ENCODE measurements at places on chromosomes 7 and 10.
A peak's percentile ranks its signal among the peaks of the same experiment; 100 is the strongest.

DNA sequence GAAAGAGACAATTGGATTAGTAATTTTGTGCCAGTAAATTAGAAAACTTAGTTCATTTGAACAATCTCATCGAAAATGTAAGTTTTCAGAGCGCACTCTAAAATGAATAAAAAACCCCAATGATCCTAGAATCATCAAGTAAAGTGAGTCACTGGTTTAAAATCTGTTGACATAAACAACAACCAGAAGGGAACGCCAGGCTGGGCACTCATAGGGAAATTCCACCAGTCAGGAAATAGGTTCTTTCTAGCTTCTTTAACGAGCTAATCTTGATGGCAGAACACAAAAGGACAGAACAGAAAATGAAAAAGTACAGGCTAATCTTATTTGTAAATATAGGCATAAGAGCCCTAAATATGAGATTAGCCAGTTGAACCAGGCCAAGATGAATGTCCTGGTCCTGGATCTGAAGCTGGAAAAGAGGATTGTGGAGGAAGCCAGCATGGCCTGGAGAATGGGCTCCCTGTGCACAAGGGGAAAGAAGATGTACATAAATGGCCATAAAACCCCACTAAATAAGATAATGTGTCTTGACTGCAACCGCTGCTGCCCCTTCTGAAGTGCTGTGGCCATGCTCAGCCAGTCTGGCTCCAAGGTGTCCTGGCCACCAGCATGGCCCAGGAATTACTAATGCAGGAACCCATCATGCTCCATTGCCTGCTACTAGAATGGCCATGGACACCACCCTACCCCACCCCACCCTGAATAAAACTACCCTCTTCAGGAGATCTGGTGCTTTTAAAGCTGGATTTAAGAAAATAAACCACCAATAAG, 114.0 kb downstream of the WDFY4 start:
- no peak for DNase-seq

- no peak for DNase-seq
Measured at GRCh38 chr7:3657206-3657605, 356.2 kb downstream of the SDK1 start.

- DNase-seq = no peak
Measured at GRCh38 chr7:120089968-120090367, 183.0 kb upstream of the KCND2 start.

DNA sequence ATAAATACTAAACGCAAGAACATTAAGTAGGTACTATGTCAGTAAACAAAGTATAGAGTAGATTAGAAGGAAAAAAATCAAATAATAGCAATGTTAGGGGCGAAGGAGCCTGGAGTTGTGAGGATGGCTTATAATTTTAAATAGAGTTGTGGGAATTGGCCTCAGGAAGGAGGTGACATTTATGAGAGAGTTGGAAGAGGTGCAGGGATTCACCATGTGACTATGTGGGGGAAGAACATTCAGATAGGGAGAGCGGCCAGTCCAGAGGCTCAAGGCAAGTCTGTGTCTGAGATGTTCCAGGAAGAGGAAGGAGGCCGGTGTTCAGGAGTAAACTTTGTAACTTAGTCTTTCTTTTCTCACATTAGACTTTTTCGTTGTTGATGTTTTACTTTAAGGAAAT, 778.6 kb upstream of the C7orf33 start:
- no peak for DNase-seq

DNA sequence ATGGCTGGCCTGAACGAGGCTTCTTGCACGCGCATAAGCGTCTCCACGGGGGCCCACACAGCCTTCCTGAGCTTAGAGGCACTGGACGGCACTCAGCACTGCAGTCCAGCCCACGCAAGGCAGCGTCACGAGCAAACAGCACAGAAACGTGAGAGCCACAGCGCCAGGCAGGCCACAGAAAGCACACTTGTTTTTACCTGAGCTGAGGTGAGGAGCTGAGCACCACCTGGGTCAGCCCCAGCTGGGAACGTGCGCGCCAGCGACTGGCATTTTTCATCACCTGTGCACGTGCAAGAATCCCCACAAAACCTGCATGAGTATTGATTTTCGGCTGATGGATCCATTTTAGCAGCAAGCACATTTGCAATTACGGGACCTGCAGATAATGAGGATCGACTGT, 26.7 kb downstream of the IQCE start:
- DNase-seq = no peak

DNA sequence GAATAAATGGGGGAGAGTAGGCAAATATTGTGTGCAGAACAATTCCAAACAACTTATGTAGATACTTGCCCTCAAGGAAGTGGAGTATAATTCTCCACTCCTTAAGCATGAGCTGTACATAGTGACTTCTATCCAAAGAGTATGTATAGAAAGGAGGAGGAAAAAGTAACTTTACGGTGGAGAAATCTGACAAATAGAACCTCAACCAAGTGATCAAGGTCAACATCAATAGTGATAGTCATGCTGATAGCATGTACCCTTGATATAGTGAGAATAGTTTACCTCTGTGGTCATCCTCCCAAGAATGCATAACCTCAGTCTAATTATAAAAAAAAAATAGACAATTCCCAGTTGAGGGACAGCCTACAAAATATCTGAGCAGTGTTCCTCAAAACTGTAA, 89.1 kb upstream of the NANOS1 start:
- no peak for DNase-seq

DNA sequence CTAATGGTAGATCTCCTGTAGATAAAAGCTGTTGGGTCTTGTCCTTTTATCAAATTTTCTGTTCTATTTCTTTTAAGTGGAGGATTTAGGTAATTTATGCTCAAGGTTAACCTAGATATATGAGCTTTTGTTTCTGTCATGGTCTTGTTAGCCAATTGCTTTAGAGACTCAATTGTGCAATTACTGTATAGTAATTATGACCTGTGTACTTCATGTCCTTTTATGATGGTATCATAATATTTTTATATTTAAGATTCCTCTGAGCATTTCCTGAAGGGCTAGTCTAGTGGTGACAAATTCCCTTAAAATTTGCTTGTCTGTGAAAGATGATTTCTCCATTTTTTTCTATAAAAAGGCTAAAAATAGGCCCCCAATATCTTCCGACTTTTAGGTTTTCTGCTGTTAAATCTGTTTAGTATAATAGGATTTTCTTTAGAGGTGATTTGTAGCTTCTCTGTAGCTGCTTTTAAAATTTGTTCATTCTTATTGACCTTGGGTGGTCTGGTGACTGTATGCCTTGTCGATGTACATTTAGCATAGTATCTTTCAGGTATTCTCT, 5.4 kb upstream of the AKR1C3 start:
- DNase-seq = no peak

- DNase-seq = no peak
Measured at GRCh38 chr10:31064348-31064747, 32.7 kb upstream of the ZNF438 start.

DNA sequence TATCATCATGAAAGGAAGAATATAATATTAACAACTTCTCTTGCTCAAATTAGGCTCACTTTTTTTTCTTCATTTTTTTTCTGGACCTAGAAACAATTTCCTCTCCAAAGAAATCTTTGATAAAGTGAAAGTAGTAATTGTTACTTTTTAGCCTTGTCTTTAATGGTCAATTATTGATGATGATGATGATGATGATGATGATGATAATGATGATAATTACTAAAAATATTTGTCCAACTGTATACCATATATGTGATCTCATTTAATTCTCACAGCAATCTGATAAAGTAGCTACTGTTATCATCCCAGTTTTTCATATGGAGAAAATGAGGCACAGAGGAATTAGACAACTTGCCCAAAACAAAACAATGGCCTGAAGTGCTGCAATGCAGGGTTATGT, 12.8 kb downstream of the PRKG1 start:
- DNase-seq = no peak

- DNase-seq = no peak
Measured at GRCh38 chr7:135898226-135898625, 78.9 kb downstream of the MTPN start.

- DNase-seq = no peak
Measured at GRCh38 chr7:55063633-55064032, 44.8 kb downstream of the EGFR start.

DNA sequence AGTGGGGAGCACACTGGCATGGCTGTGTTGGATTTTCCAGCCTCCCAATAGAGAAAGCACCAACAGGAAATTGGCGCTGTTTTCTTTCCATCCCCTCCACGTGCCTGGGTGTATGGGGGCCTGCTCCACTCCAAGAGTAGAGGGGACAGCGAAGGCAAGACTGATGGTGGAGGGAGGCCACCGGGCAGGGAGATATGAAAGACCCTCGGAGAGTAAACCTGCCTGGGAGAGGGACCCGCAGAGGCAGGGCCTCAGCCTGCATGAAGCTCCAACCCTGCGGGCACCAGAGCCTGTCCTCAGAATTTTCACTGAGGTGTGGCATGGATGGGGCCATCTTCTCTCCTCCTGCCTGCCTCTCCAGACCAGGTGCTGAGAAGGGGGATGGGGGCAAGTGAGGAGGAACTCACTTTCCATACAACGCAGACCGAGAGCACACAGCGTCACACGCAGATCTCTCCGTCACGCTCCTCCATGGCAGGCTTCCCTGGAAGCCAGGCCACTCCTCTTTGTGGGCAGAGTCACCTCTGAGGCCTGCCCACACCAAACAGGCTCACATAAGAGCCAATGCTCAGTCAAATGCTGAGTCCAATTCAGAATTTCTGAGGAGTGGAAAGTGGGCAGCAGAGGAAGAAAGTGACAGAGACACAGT, 18.8 kb downstream of the ANXA11 start:
- no peak for DNase-seq

- no peak for DNase-seq
Measured at GRCh38 chr10:124685261-124685660, 58.9 kb downstream of the FAM53B start.

GRCh38 chr10:60459701-60460457, 70.2 kb upstream of the ANK3 start:
- DNase-seq = no peak

DNA sequence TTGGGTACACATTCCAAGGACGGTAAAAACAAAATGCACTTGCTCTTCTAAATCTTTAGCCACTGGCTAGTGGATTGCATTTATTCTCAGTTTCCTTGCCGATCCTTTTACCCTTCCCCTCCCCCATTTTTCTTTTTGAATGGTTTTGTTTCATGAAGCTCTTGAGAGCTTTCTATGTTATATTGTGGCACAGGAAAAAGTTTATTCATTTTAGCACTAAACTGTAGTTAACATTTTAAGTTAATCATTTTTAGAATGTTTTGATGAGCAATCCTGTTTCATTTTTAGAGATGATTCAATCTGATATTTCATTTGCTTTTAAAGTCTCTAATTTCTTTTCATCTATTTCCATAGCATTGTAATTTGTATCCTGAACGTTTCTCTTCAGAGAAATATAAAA, 24.0 kb downstream of the ZEB1 start:
- DNase-seq = no peak

DNA sequence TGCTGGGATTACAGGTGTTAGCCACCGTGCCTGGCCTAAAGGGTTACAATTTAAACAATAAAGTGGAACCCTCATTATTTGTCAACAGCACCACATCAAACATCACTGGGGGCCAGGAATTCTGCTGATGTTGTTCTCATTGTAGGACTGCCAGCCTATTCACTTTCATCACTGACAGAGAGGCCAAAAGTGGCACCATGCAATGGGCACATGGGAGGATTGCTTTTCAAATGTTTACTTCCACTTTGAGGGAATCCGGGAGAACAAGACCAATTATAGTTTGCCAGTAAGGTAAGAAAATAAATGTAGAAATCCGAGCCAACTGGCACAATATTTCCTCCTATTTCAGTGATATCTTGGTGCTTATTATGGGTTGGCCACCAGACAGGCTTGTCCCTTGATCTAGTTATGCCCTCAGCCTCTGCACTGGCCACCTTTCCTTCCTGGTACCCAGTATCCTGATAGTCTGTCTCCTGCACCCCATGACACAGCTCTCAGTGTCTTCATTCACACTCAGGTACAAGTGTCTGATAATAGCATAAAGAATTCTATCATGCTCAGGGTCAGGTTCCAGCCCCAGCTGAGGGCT, 82.6 kb downstream of the ANLN start:
- DNase-seq = no peak

- DNase-seq = peak; percentile 21
Measured at GRCh38 chr10:112519133-112519761, 72.2 kb downstream of the VTI1A start.

DNA sequence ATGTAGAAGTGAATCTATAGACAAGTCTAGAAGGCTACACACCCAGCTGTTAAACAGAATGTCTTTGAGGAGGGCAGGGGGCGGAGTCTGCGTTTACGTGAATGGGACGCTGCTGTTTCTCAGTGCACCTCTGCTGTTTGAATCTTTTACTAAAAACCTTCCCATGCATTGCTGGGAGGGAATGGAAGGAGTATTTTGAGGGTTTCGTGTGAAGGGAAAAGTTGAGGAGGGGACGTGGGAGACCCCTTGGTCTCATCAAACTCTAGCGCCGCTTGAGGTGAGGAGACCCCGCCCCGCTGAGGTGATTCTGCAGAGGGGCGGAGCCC, 492 bp upstream of the VCL start:
- DNase-seq = no peak

DNA sequence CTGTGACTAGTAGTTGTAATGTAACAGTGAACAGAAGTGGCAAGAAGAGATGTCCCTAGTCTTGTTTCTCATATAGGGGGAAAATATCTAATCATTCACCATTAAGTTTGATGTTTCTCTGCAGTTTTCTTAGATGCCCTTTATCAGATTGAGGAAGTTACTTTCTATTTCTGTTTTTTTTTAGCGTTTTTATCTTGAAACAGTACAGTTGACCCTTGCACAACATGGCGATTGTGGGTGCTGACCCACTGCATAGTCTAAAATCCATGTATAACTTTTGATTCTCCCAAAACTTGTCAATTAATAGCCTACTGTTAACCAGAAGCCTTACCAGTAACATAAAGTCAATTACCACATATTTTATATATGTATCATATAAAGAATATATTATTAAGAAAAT, 192.0 kb downstream of the ADK start:
- DNase-seq = no peak

GRCh38 chr10:6543431-6544005, 36.6 kb downstream of the PRKCQ start:
- no peak for DNase-seq

GRCh38 chr10:69644658-69645295, 14.7 kb downstream of the FAM241B start:
- peak; percentile 39 for DNase-seq

DNA sequence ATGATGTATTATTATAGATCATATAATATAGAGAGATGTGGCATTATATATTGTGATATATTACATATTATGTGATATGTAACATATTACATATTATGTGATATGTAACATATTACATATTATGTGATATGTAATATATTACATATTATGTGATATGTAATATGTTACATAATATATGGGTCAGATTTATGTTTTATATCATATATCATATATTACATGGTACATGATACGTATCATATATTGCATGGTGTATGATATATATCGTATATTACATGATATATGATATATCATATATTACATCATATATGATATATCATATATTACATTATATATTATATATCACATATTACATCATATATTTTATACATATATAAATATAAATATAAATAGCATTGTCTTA, 164.1 kb upstream of the NEBL start:
- no peak for DNase-seq

GRCh38 chr7:73674468-73675124, 7.0 kb downstream of the VPS37D start:
- no peak for DNase-seq

- DNase-seq = no peak
Measured at GRCh38 chr7:78441737-78442136, 643.2 kb downstream of the PHTF2 start.
